ENCODE measurements at places on chromosomes 4 and X. TPM values are rescaled to one million over a fixed set of nuclear protein-coding genes. Genes with fewer than 3 reads are reported as not detected.

- DNase-seq, result no peak
Observed at GRCh38 chr4:53682196-53682595, 90.9 kb upstream of the LNX1 start.

DNA sequence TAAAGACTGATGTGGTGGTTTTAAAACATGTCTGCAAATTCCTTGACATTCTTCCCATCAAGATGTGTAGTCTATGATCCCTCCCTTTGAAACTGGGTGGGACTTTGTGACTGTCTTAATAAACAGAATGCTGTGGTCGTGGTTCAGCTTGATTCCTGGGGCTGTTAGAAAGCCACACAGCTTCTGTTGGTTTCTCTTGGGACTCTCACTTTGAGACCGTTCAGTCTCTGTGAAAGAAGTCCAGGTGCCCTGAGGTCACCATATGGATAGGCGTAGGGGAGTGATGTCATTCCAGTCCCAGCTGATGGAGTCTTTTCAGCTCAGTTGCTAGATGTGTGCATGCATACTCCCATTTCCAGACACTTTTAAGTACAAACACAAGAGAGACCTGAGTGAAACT is 216.6 kb downstream of the KDR start:
- no peak for DNase-seq

DNA sequence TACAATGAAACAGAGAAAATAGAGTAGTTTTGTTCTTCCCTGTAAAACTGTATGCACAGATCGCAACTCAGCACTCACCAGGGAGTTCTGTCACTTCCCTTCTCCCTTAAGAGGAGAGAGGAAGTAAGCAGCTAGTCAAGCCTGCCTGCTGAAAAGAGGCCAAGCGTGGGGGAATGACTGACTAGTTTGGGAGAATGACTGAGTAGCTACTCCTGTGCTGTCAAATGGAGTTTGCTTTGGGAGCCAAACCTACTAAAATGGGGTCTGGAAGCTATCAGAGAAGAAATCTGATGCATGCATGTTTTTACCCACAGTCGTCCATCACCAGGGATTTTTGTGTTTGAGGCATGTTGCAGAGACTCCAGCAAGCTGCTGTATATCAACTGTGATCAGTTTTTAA is 54.6 kb upstream of the LHFPL1 start:
- no peak for DNase-seq

GRCh38 chr4:99998062-99998867 is 48.2 kb upstream of the H2AZ1 start:
- no peak for DNase-seq

GRCh38 chr4:124253080-124253479 is 459.5 kb downstream of the ANKRD50 start:
- DNase-seq, result no peak

- no peak for DNase-seq
Observed at GRCh38 chrX:97763981-97764380, 880.3 kb downstream of the RPA4 start.

DNA sequence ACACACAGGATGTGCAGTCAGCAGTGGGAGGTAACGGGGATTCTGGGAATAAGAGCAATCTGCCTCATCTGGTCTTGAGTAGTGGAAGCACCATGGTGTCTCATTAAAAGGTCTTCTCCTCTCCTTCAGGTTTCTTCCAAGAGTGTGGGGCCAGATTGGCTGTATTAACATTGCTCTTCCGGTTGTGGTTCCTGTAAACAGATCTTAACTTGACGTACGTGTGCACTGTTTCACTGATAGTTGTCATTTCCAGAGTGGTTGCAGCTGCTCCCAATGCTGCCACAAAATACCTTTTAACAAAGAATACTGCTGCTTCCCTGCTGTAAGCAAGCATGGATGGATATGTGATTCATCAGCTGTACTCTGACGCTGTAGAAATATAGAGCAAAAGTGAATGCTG is 1443.4 kb upstream of the TENM3 start:
- DNase-seq, result no peak

GRCh38 chr4:31999848-32000247 is 1279.7 kb downstream of the PCDH7 start:
- DNase-seq, result no peak

GRCh38 chr4:41524425-41524824 is 13.5 kb upstream of the LIMCH1 start:
- no peak for DNase-seq

DNA sequence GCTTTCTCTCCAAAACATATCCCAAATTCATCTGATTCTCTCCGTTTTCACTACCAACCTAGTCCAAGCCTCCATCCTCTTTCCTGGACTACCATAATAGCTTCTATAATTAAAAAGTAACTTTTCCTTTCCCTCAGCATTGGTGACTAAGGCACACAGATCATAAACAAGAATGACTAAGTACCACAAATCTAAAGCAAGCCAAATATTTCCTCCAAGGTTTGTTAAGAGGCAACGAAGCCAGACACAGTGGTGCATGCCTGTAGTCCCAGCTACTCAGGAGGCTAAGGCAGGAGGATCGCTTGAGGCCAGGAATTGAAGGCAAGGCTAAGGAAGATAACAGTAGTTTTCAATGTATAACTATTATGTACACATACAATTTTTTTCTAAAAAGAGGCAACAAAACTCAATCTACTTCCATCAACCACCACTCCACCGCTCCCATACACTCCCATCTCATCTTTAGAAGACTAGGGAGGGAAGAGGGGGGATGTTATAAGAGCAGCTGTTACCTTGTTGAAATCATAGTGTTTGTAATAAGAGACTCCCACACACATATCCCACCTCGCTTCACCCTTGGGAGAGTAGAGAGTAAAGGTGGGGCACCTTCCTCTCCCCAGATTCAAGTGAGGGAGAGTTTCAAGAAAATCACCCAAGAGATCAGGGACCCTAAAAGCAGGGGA is 4.2 kb upstream of the JCHAIN start:
- DNase-seq, result no peak

- DNase-seq, result no peak
Observed at GRCh38 chr4:104532677-104533076, 38.0 kb upstream of the CXXC4 start.

- DNase-seq, result no peak
Observed at GRCh38 chrX:19727887-19728648, 159.3 kb downstream of the SH3KBP1 start.

GRCh38 chrX:43627669-43628068 is 28.4 kb upstream of the MAOA start:
- no peak for DNase-seq

DNA sequence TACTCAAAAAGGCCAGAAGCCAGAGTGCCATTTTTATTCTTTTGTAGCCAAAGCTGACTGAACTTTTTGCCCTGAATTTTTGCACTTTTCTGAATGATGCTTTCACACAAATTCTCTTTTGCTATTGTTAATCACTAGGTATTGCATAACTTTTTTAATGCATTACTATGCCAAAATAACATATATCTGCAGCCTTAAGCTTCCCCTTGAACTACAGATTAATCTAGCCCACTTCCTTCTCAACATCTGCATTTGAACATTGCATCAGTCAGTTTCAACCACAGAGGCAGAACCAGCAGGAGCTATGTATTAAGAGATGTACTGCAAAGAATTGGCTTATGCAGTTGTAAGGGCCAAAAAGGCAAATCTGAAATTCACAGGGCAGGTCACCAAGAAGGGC is 197.6 kb upstream of the GYPA start:
- DNase-seq, result no peak

- no peak for DNase-seq
Observed at GRCh38 chrX:65686236-65686635, 18.8 kb downstream of the MSN start.

DNA sequence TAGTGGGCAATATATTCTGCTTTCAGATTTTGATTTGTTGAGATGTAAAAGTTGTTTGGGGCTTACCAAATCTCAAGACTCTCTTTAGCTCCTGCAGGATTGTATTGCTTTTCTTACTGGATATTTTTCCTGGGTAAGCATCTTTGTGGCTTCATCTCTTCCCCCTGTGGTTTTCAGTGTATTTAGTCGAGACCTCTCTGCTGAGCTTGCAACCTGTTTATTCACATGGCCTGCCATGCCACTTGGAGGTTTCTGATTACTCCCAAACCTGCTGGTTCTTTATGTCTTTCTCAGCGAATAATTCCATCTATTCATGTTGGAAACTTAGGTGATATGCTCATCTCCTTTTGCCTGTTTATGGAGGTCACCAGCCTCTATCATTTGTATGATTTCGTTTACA is 10.9 kb downstream of the CCNG2 start:
- no peak for DNase-seq

- DNase-seq, result peak; percentile 58
Observed at GRCh38 chrX:76148753-76149152, 24.1 kb upstream of the PBDC1 start.

- no peak for DNase-seq
Observed at GRCh38 chr4:73853246-73853704, at the start of gene PF4V1. TSS of gene PF4V1 (plus strand) at chr4:73853296. CDS start at chr4:73853363, 67 bp downstream.

GRCh38 chr4:150501983-150502382 is 80.0 kb upstream of the MAB21L2 start:
- DNase-seq, result no peak

DNA sequence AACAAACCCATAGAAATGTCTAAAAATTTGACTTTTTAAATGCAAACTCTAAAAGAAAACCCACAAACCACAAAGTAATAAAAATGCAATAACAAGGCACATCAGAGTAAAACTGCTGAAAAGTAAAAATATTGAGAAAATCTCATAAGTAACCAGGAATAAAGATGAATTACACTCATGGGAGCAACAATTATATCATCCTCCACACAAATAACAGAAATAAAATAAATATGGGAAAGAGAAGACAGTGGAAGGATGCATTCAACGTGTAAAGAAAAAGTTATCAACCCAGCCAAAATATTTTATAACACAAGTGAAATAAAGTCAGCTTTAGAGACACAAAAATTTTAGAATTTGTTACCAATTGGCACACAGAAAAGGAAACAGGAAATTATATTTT is 1420.2 kb downstream of the PCDH18 start:
- DNase-seq, result no peak

DNA sequence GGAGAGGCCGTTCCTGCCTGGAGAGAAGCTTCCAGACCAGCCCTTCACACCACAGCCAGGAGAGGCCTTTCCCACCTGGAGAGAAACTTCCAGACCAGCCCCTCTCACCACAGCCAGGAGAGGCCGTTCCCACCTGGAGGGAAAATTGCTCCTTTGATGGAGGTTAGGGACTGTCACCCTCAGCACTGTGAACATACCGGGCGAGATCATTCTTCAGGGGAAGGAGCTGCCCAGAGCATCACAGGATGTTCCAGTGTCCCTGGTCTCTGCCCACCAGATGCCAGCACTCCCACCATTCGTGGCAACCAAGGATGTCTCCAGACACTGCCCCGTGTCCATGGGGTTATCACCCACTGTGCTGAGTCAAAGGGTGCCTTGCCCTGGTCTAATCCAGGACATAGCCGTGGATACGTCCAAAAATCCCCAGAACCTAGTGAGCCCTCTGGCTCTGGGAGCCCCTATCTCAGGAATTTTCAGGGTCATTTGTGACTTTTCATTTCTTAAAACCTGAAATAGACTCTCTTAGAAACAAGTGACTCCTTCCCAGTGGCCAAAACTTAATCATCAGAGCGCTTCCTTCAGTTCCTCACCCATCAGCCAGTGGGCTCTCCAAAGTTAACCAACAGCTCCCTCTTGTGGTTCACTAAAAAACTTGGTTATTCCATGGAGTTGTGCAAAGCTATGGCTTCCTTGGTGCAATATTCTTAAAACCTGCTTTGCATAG is 80.2 kb downstream of the CRMP1 start:
- DNase-seq, result no peak

Gene YIPF7
- not detected for polyA plus RNA-seq

Gene FGB
- polyA plus RNA-seq, result not detected

Gene CACNA1F
- polyA plus RNA-seq, result 0.02 TPM

Gene RAPGEF2
- polyA plus RNA-seq, result 0.54 TPM

Gene TRPC5OS
- not detected for polyA plus RNA-seq

Gene GK2
- polyA plus RNA-seq, result not detected

Gene IL21
- polyA plus RNA-seq, result not detected

Gene SEC24D
- 8.0 TPM for polyA plus RNA-seq

Gene STATH
- polyA plus RNA-seq, result not detected

Gene TENM3
- polyA plus RNA-seq, result not detected

Gene PDZD4
- polyA plus RNA-seq, result not detected

Gene PHOX2B
- not detected for polyA plus RNA-seq

Gene MAOA
- polyA plus RNA-seq, result not detected

Gene OTC
- not detected for polyA plus RNA-seq

Gene ZDHHC15
- 0.39 TPM for polyA plus RNA-seq

Data from naive thymus-derived CD8-positive, alpha-beta T cell (primary cell).